ENCODE measurements at places on chromosomes 4 and X.

DNA sequence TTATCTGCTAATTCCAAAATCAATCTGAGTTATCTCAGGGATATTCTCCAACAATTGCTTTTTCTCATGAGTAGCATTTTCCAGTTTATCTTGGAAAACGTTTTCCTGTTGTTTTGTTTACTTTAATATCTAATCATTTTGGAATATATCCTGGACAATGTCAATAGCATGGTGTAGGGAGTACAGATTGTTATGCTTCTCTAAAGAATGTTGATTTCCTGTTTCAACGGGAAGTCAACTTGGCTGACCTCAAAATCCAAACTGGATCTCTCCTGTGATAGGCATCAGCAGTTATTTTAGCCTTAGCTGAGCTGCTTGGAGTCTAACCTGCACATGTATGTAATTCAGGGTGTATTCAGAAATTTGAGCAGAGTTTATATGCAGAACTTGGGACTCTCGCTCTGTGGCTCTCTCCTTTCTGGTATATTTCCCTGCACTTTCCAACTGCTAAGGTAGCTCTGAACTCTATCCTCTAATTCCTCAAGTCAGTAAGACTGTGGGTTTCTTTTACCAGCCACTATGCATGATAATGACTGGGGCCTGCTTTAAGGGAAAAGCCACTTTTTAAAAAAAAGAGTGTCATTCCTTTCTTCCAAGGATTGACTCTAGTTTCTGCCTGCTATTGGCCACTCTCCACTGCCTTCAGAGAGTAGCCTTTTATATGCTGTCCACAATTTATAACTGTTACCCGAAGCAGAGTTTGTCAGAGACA, 7.7 kb downstream of the PRSS48 start:
- DNase-seq = no peak

DNA sequence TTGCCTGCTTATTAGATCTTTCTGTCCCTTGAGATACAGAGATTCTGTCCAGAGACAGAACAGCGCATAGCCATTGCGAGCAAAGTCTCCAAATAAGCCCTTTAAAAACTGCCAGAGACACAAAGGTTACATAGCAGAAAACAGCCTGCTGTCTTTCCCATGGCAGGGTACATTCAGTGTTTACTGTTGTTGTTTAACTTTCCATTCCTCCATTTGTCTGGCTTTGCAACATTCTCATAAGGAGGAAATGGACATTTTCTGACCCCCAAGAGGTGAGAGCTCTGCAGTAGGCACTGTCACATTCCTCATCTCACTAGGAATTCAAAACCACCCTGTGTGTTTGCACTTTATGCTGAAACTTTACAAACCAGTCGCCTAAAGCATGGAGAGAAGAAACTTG, 48.3 kb downstream of the PDE5A start:
- DNase-seq = no peak

DNA sequence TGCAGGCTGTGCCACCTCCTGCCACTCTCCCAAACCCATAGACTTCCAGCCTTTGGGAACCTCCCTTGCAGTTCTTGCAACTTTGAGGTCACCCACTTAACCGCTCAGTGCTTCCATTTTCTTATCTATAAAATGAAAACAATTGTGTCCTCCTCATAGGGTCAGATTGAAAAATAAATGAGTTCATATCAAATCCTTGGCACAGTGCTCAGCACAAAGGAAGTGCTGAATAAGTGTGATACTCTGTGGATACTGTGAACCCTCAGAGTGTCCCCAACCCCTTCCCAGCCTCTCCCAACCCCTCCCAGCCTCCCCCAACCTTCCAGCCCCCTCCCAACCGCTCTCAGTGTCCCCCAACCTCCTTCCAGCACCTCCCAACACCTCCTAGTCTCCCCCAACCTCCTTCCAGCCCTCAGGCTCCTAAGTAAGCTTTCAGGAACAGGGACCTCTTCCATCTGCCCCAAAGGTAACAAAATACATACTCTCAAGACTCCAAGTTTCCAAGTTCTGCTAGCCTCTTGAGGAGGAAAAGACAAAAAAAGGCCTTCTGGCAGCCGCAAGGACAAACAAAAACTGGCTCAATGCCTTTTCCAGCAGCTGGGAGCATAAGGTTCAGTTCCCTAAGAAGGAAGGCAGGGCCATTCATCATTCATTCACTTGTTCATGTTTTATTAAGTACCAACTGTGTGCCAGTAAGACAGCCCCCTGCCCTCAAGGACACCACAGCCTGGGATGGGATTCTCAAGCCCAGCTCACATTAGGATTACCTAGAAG, 46.1 kb upstream of the LGI2 start:
- DNase-seq = no peak

DNA sequence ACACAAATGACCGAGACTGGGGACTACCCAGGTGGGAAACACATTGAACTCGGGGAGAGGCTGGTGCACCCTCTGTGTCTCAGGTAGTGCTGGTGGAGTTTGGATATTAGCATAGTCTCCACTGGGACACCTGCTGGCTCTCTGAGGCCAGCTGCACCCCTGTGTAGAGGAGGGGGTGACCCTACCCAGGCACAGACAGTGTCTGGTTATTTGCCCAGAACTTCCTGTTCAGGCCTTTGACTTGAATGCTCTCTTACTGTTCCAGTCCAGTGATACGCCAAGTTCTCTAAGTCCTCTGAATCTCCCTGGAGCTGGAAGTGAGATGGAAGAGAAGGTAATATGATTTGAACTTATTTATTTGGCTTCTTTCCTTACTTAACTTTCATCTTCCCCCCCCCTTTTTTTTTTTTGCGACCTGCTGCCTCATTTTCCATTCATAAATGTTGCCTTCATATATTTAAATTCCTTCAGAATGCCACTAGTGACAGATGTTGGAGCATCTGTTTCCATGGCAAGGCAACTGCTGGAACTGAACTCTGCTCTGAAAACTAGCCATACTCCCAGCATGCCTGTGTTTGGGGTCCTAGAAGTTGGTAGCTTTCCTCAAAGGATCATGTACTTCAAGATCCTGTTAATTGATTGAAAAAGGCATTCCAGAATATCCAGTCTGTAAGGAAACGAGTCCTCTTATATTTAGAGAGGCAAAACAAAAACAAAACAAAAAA, 76.7 kb downstream of the AASDH start:
- DNase-seq = no peak

DNA sequence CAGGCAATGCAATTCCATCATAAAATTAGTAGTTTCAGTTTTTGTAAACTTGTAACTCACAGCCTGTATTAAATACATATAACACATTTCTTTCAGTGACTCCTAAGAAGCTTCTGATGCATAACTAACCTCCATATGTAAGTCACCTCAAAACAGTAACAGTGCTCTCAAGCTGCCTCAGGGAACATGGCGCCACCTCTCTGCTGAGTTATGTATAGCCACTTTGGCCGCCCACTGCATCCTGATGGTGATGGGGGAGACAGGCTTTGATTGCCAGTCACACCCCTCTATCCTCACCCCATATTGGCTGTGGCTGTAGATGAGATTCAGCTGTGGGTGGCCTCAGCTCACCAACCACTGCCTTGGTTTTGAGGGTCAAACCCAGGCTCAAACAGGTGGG, 54.3 kb downstream of the LRBA start:
- peak; percentile 36 for DNase-seq
